ENCODE measurements at places on chromosomes 2 and 18. TPM values are rescaled to one million over a fixed set of nuclear protein-coding genes. Genes with fewer than 3 reads are reported as not detected.

The SLC14A1 gene
- total RNA-seq: 0.36 TPM

The TMEM150A gene
- 42.4 TPM for total RNA-seq

The CPLX4 gene
- total RNA-seq: not detected

GRCh38 chr18:58966704-58967103 is 102.0 kb downstream of the ZNF532 start:
- peaks cover 41% of the 10 kb centered on the region for H3K36me3 ChIP-seq
- peaks cover 8% of the 10 kb centered on the region for H3K27me3 ChIP-seq
- peak overlapping the region; percentile 95 for H3K27ac ChIP-seq
- no peak for DNase-seq
- peaks cover 56% of the 10 kb centered on the region for H3K4me1 ChIP-seq

DNA sequence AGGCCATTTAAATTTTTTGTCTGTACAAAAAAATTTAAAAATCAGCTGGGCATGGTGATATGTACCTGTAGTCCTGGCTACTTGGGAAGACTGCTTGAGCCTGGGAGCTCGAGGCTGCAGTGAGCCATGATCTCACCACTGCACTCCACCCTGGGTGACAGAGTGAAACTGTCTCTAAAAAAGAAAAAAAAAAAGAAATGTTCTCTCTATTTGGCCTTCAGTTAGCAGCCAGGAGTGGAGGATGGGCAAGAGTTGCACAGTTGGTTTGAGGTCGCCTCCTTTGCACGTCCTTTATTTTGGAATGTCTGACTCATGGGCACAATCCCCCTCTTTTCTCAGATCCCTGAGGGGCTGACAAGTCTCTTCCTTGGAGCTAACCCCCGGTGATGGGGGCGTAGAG is 26.3 kb downstream of the ITM2C start:
- DNase-seq: no peak
- H3K4me1 ChIP-seq: no peaks in the 10 kb centered on the region
- no peak overlapping the region for H3K4me3 ChIP-seq
- peaks cover 4% of the 10 kb centered on the region for H3K27me3 ChIP-seq

- H3K4me1 ChIP-seq: no peaks in the 10 kb centered on the region
- H3K27me3 ChIP-seq: peaks cover 2% of the 10 kb centered on the region
- no peak for DNase-seq
These were observed 2.7 kb upstream of the GKN1 start for GRCh38 chr2:68971591-68972231.

- peaks cover 2% of the 10 kb centered on the region for H3K27me3 ChIP-seq
- no peak overlapping the region for H3K27ac ChIP-seq
- DNase-seq: no peak
- H3K4me3 ChIP-seq: no peak overlapping the region
These were observed 572.7 kb downstream of the PIK3C3 start for GRCh38 chr18:42527766-42528165.

Data from endothelial cell (in vitro differentiated cells).